ENCODE measurements at places on chromosomes 2 and 18. TPM values are rescaled to one million over a fixed set of nuclear protein-coding genes. Genes with fewer than 3 reads are reported as not detected.

Gene PRSS56
- total RNA-seq: not detected

Gene CXCR1
- total RNA-seq: not detected

Gene SKA1
- total RNA-seq: 38.8 TPM

Gene NDUFS1
- 95.5 TPM for total RNA-seq

GRCh38 chr18:5975111-5976002, 80.0 kb upstream of the TMEM200C start:
- peaks cover 9% of the 10 kb centered on the region for H3K4me1 ChIP-seq
- H3K27me3 ChIP-seq: no peaks in the 10 kb centered on the region
- H3K36me3 ChIP-seq: no peaks in the 10 kb centered on the region
- H3K27ac ChIP-seq: no peak overlapping the region

- H3K27me3 ChIP-seq: no peaks in the 10 kb centered on the region
- no peak overlapping the region for H3K4me3 ChIP-seq
- H3K36me3 ChIP-seq: peaks cover 54% of the 10 kb centered on the region
- H3K27ac ChIP-seq: peak overlapping the region; percentile 28
These were observed 40.9 kb upstream of the NEB start for GRCh38 chr2:151775057-151775740.

DNA sequence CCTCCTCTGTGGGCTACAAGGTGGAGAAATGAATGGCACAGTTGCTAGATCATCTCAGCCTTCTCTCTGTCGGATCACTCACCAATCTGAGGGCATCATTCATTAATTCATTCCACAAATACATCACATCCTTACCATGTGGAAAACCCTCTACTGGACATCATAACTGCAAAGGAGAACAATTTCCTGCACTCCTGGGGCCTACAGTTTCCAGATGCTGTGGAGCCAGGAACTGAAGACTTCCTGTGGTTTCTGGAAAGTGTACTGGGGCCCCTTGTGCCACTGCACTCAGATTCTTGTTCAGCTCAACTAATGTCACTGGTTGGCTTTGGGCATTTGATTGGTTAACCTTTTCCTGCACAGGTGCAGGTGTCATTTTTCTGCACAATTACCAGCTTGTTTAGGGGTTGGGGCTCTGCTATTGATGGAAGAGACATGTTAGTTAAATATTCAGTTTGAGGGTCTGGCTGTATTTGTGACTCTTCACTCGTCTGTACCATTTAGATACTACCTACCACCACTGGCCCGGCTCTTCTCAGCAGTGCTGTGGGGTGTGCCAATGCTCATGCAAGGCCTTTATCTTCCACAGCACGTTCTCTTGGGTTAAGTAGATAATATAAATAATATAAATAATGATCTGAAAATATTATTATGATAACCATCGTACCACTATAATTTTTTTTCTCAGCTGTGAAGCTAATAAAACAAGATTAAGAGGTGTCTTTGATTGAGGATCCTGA, 427.3 kb downstream of the TSN start:
- no peaks in the 10 kb centered on the region for H3K36me3 ChIP-seq
- no peak overlapping the region for H3K27ac ChIP-seq
- H3K27me3 ChIP-seq: no peaks in the 10 kb centered on the region
- H3K4me3 ChIP-seq: no peak overlapping the region

GRCh38 chr2:112010751-112011150, 44.3 kb upstream of the TMEM87B start:
- no peak for DNase-seq
- no peaks in the 10 kb centered on the region for H3K36me3 ChIP-seq
- H3K4me3 ChIP-seq: no peak overlapping the region
- no peaks in the 10 kb centered on the region for H3K4me1 ChIP-seq
- H3K27me3 ChIP-seq: no peaks in the 10 kb centered on the region

- H3K36me3 ChIP-seq: peaks cover 20% of the 10 kb centered on the region
- H3K4me1 ChIP-seq: peaks cover 24% of the 10 kb centered on the region
- no peak overlapping the region for H3K27ac ChIP-seq
These were observed 9.7 kb downstream of the STK39 start for GRCh38 chr2:168237741-168238140.

- no peaks in the 10 kb centered on the region for H3K27me3 ChIP-seq
- H3K36me3 ChIP-seq: peaks cover 57% of the 10 kb centered on the region
- peaks cover 56% of the 10 kb centered on the region for H3K4me1 ChIP-seq
- no peak overlapping the region for H3K4me3 ChIP-seq
These were observed 9.4 kb downstream of the MTERF4 start for GRCh38 chr2:241092677-241093076.

DNA sequence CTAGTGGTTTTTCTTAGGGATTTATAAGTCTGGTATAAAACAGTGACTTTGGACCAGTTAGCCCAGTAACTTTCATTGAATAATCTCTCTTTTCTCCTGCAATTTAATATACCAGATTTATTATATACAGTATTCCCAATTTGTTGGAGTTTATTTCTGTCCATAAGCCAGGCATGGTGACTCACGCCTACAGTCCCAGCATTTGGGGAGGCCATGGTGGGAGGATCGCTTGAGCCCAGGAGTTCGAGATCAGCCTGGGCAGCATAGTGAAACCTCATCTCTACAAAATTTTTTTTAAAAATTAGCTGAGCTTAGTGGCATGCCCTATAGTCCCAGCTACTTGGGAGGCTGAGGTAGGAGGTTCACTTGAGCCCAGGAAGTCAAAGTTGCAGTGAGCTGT, 26.7 kb downstream of the CNNM4 start:
- H3K27me3 ChIP-seq: no peaks in the 10 kb centered on the region
- H3K4me1 ChIP-seq: peaks cover 3% of the 10 kb centered on the region
- H3K27ac ChIP-seq: no peak overlapping the region
- no peak overlapping the region for H3K4me3 ChIP-seq
- DNase-seq: no peak
- no peaks in the 10 kb centered on the region for H3K36me3 ChIP-seq

DNA sequence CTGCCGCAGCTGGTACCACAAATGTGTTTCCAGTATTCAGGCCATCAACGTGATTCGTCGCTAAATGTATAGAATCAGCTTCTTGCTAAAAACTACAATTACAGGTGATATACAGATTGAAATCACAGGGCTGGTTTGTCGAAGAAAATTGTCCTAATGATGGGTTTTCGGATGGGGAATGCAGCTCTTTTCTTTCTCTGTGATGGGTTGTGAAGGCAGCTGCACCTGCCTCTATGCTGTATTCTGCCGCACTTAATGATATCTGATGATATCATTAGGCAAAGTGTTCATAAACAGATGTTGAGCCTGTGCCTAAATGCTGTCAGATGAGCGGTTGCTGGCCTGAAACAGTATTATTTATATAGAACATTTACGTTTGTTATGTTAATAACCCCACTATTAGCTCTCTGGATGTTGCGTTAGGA, 218.1 kb downstream of the ARHGAP15 start:
- DNase-seq: no peak
- H3K4me3 ChIP-seq: no peak overlapping the region
- H3K4me1 ChIP-seq: peaks cover 16% of the 10 kb centered on the region
- no peak overlapping the region for H3K27ac ChIP-seq
- H3K36me3 ChIP-seq: peaks cover 5% of the 10 kb centered on the region
